EH (cell line): ENCODE measurements at places on chromosomes 5 and 9.

- no peak for DNase-seq
Observed at GRCh38 chr5:127064253-127064840, 9.0 kb downstream of the C5orf63 start.

- DNase-seq = no peak
Observed at GRCh38 chr5:168193493-168194250, 97.8 kb upstream of the WWC1 start.

- no peak for DNase-seq
Observed at GRCh38 chr9:129284607-129285291, 106.7 kb upstream of the IER5L start.

- DNase-seq = no peak
Observed at GRCh38 chr5:123476731-123477130, 35.2 kb upstream of the CSNK1G3 start.

DNA sequence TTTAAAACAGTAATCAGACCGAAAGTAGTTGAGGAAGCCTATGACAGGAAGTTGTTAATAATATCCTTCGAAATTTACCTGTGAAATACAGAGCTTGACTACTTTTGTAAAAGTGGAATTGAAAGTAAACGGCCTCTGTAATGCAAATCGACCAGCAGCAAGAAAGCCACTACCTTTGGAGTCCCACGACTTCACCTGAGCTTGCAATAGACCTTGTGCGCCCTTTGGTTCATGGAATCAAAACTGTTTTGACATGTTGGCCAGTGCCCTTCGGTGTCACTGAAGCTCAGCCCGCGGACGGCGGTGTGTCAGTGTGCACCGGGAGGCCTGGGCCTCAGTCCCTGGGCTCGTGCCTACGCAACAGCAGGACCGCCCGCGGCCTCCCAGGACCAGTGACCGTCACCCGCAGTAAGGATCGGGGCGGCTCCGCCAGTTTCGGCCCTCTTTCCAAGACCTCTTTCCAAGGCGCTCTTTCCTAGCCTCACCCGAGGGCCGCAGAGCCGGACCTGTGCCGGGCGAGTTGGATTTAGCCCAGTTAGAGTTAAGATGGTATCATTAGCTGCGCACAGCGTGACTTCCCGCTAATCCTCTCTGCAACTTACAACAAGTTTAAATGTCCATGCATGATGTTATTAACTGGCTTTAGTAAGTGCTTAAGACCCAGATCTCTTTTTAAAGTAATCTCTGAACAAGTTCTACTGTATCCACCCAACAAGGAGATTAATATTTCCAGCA lies 223.3 kb downstream of the MEF2C start:
- DNase-seq = no peak
